Temporal lobe (tissue), 4 donors: ENCODE measurements at places on chromosomes 7 and 10. TPM values are rescaled to one million over a fixed set of nuclear protein-coding genes. Genes with fewer than 3 reads are reported as not detected.

The SFMBT2 gene
- total RNA-seq, result 10.1 TPM

The LRRC17 gene
- 11.8 TPM for total RNA-seq

The CRTAC1 gene
- 6.6 TPM for total RNA-seq

The MAP3K8 gene
- 4.2 TPM for total RNA-seq

The CUZD1 gene
- total RNA-seq, result 0.98 TPM

The ITPRIP gene
- total RNA-seq, result 2.0 TPM

The BTAF1 gene
- total RNA-seq, result 50.4 TPM

The UPK3BL2 gene
- 3.2 TPM for total RNA-seq

The PRPS1L1 gene
- total RNA-seq, result not detected

The KIF5B gene
- total RNA-seq, result 91.2 TPM

The ADAM8 gene
- 0.98 TPM for total RNA-seq

The ASZ1 gene
- total RNA-seq, result not detected

The HOXA4 gene
- not detected for total RNA-seq

The GFRA1 gene
- 8.6 TPM for total RNA-seq

The GHRHR gene
- total RNA-seq, result 2.2 TPM

The FAM237B gene
- not detected for total RNA-seq

The METTL2B gene
- total RNA-seq, result 25.1 TPM

The PRSS37 gene
- not detected for total RNA-seq

The GAD2 gene
- 19.2 TPM for total RNA-seq

The COBL gene
- total RNA-seq, result 9.8 TPM

The NYAP1 gene
- total RNA-seq, result 29.7 TPM

The PDE6C gene
- total RNA-seq, result not detected

The NFE2L3 gene
- 13.3 TPM for total RNA-seq

The LRMDA gene
- 1.2 TPM for total RNA-seq

The NRCAM gene
- total RNA-seq, result 175 TPM

The MYOF gene
- 4.7 TPM for total RNA-seq

The CNNM2 gene
- 9.6 TPM for total RNA-seq

The CLDN12 gene
- 27.8 TPM for total RNA-seq

The SUN1 gene
- total RNA-seq, result 97.9 TPM

The HYAL4 gene
- total RNA-seq, result not detected

The HOXA7 gene
- not detected for total RNA-seq

The RAB11FIP2 gene
- 42.5 TPM for total RNA-seq

The PPP3CB gene
- 168 TPM for total RNA-seq

The GSTO2 gene
- 1.7 TPM for total RNA-seq

The LBX1 gene
- not detected for total RNA-seq
